ENCODE measurements at places on chromosomes 2 and 18.

DNA sequence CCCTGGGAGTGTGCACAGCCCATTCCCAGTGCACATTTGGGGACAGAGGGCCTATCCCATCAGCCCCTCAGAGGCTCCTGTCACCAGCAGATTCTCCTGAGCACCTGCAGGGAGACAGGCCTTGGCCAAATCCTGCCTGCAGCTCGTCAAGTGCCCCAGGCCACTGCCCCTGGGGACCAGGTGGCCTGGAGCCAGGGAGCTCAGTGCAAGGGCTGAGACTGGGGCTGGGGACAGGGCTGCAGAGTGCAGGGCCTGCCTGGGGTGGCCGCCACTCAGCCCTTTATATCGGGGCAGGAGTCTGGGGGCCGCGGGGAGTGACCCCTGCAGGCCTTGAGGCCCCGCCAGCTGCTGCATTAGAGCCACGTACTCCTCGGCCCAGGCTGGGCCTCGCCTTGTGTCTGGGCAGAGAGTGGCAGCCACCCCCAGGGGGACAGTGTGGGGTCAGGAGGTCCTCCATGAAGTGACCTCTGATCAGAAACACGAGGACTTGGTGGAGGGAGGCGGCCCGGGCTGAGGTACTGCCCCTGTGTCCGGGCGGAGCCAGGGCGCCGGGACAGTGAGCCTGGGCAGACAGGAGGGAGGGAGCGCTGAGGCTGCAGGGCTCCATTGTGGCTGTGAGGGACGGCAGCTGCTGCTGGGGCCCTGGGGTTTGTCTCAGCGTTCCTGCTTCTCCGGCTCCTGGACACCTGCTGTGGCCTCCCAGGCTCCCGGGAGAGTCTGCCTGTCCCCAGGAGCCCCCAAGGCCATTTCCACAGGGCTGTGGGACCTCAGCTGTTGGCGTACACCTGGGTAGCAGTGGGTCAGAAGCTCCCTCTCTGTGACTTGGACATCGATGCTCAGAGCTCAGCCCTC, 24.2 kb downstream of the GPC1 start:
- peak; percentile 66 for DNase-seq

- peak; percentile 26 for DNase-seq
These were observed 72.5 kb upstream of the CYP26B1 start for GRCh38 chr2:72220170-72220569.

- DNase-seq: no peak
These were observed 23.3 kb upstream of the ROCK1 start for GRCh38 chr18:21134895-21135294.

DNA sequence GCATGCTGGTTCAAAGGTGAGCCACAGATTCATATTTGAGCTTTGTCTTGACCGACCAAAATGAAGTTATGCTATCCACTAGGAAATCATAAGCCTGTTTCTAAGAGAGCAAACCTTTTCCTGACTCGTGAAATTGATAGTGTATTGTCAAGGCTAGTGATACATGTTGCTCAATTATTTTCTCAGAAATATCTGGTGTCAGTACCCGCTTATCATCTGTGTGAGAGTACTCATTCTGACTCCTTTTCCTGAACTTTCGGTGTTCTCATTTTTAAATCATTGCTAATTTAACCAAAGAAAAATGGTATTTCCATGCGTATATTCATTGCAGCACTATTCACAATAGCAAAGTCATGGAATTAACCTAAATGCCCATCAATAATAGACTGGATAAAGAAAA, 56.2 kb downstream of the SGPP2 start:
- no peak for DNase-seq

DNA sequence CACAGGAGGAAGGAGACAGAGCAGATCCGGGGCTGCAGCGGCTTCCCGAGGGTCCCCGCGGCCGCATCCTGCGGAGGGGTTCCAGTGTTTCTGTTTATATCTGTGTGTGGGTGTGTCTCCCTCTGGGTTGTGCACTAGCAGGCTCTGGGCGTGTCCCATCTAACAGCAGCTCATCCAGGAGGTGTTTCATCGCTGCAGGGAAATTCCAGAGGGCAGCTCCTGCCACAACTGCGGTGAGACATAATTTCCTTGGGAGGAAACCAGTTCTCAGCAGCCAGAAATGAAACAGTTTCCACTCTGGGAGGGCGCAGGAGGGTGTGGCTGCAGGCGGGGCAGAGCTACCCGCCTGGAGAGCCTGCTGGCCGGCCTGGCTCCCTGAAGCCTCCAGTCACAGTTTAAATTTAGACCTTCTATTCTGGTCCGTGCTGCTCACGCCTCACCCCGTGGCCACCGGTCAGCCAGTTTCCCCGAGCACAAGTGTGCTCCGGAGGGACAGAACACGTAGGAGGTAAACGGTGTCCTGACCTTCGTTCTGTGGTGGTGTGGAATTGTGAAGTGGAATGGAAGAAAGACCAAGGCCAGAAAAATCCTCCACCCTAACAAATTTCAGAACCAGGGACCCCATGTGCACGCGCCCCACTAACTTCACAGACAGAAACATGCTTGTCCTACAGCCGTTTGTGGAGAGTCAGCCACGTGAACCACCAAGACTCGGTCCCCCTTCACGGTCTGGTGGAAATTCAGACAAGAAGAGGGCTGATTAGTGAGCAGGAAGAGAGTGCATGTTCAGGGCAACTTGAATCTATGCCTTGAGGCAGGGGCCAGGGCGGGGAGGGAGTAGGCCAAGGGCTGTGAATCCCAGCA, 50.2 kb downstream of the TEX44 start:
- peak; percentile 81 for DNase-seq

DNA sequence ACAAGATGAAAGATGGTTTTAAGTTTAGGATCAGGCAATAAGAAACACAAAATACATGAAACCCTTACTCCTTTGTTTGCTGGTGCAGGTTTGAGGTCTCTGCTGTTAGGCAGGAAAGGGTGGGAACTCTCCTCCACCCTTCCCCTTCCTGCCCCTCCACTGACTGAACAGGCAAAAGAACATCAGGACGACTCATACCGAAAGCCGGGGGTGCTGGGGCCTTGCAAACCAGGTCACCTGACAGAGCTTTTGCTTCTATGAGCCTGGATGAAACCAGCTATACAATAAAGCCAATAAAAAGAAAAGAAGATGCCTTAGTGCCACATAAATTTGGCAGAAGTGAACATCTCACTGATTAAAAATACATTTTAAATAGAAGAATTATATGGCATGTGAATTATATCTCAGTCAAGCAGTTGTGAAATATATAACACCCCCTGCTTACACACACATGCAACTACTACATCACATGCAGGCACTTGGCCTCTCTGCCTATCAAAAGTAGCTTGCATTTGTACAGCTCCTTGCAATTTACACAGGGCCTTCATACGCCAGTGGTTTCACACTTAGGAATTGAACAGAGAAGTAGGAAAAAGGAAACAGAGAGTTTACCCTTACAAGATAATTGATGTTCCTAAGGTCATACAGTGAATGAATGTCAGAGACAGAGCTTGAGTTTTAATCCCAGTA, 215.1 kb upstream of the TRIB2 start:
- DNase-seq: no peak

GRCh38 chr2:134999521-134999920, 47.7 kb downstream of the MAP3K19 start:
- peak; percentile 38 for DNase-seq

DNA sequence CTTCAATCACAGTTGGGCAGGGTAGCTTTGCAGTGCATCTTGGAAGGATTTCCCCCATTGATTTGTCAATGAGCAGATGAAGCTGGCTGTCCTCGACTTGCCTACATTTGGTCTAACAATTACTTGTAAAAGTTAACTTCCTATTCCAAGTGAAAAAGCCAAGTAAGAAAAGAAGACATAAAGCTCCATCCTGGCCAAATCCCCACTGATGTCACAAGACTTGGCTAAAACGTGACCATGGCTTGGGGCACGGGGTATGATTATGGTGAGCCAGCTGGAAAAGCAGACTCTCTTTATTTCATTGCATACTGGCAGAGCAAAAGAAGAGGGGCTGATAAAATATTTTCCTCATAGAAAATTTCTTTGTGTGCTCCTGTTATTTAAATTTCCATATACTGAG, 25.4 kb upstream of the PID1 start:
- no peak for DNase-seq

DNA sequence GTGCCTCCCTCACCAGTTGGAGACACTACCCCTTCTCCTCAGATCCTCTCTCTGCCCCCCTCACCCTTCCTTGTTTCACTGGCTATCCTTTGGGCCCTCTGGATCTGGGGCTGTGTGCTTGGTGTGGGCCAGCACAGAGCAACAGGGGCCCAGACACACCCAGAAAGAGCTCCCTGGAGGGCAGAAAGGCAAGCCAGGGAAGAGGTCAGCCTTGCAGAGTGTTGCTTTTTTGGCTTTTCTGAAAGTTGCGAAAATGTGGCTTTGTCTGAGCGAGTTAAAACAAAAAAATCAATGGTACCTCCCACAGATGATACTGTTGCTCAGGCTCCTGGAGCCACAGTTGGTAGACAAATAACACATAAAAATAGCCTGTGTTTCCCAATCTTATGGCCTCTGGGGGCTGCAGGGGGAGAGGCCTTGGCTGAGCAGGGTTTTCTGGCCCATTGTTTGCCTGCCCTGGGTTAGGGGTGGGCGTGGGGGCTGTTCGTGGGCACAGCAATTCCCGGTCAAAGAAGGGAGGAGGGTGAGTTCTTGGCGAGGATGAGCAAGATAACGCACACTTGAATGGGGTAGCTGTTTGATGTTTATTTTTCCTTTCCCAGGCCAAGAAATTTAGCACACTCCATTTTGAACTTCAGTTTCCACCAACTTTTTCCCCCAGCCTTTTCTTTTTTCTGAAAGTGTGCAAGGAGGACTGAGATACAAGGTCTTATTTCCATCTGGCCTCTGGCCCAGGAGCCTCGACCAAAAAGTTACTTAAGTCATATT, 167.0 kb upstream of the HAAO start:
- DNase-seq: peak; percentile 82

DNA sequence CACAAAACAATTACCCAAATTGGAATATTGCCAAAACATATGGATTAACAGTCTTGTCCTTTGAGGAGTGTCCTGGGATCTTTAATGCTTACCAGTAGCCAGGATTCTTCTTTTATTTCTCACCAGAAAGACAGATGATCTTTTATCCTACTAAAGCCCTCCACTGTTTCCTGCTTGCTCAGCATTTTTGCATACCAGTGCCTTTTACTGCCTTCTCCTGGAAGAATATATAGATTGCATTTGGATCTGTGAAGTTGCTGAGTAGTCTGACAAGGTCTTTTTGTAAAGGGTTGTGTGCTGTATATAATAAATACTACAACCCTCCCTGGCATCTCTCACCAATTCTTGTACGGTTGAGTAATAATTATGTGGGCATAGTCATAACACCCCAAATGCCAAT, 652.2 kb downstream of the LRRTM4 start:
- no peak for DNase-seq

GRCh38 chr18:45820106-45820745, 5.2 kb upstream of the SIGLEC15 start:
- DNase-seq: no peak

DNA sequence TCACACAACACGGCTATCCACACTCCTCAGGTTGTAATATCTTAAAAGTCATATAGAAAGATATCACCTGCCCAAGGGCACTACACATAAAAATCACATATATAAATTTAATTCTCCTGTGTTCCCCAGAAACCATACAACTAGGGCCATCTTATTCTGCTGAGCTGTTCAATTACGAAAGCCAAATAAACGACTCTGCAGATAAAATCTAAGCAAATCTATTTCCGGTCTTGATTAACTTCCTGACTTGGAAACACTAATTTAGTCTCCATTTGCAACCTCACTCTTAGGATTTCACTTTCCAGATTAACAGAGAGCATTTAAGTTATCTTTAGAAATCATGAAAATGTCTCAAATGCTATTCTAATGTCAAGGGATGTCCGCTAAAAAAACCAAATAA, 23.9 kb upstream of the STK17B start:
- no peak for DNase-seq

GRCh38 chr2:226759768-226760167, 39.9 kb downstream of the IRS1 start:
- DNase-seq: no peak

DNA sequence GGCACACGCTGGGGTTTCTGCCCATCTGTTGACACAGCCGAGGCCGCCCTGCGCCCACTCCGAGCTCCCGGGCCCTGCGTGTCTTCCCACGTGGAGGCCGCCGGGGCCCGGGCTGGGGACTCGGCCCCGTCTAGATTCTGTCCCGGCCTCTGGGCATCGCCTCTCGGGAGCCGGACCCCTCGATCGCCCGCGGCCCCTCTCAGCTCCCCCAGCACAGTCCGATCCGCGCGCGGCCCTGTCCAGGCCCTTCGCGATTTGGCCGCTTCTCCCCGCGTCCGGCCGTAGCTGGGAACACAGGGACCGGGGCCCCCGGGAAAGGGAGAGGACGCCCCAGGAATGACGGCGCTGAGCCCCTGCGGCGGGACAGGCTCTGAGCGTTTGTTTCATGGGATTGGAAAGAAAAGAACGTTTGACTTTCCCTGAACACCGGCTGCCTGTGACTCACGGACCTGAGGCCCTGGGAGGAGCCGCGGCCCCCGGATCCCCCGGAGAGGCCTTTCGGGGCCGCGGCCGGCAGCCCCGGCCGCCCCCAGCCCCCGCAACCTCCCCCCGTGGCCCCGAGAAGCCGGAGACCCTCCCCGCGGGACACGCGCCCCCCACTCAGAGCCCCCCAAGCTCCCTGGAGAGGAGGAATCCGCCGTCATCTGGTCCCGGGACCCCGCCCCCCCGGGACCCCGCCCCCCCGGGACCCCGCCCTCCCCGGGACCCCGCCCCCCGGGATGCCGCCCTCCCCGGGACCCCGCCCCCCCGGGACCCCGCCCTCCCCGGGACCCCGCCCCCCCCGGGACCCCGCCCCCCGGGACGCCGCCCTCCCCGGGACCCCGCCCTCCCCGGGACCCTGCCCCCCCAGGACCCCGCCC, 62.7 kb upstream of the CTDP1 start:
- DNase-seq: no peak

DNA sequence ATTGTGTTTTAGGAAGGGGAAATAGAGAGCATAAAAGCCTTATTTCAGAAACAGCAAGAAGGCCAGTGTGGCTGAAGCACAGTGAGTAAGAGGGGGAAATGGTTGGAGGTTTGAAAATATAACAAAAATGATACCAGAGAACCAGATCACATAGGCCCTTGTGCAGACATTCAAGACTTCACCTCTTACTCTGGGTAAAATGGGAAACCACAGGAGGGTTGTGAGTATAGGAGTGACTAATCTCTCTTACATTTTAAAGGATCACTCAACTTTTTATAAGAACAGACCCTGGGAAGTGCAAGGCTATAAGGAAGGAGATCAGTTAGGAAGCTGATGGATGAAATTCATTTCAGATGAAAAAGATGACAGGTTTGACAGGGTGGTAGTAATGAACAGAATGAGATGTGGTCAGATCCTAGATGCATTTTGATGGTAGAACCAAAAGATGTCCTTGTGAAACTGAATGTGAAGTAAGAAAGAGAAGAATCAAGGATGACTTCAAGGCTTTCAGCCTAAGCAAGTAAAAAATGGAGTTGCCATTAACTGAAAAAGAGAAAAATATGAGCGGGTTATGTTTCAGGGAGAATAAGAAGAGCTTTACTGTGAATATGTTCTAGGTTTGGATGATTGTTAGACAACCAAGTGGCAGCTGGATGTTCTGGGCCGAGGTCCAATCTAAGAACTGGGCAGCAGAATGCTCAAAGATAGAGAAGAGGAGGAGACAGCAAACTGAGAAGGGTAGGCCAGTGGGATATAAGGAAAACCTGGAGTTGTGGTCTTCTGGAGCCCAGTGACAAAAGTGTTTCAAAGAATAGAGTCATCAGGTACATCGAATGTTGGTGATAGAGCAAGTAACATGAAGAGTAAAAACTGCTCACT, 65.1 kb downstream of the USP40 start:
- no peak for DNase-seq

GRCh38 chr2:43438342-43438741, 157.5 kb downstream of the THADA start:
- no peak for DNase-seq

Data from kidney (tissue), 22 donors.